ENCODE measurements at places on chromosomes 12 and 14.

DNA sequence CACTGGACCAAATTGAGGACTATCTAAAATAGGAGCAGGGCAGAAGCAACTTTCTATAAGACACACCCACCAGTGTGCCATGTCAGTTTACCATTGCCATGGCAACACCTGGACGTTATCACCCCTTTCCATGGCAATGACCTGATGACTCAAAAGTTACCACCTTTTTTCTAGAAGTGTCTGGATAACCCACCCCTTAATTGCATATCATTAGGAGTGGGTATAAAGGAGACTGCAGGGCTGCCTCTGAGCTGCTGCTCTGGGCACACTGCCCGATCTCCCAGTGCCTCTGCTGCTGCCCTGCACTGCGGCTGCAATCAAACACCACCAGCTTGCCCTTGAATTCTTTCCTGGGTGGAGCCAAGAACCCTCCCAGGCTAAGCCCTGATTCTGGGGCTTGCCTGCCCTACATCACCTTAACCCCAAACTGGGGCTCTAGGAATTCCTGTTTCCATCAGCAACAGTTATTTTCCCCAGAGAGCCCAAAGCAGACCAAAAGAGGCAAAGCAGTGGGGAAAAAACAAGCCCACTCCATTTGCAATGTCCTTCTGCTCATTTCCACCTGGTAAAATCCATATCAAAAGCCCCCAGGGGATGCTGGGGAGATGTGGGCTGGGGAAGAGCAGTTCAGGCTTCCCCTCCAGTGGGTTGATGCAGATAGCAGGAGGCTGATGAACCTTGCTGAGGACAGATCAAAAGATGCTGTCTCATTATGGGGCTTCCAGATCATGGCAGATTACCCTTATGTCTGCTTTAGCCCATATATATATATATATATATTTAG is 129.5 kb upstream of the NCOR2 start:
- no peak overlapping the region for H3K4me3 ChIP-seq
- H3K27me3 ChIP-seq, result no peaks in the 10 kb centered on the region
- no peaks in the 10 kb centered on the region for H3K36me3 ChIP-seq

DNA sequence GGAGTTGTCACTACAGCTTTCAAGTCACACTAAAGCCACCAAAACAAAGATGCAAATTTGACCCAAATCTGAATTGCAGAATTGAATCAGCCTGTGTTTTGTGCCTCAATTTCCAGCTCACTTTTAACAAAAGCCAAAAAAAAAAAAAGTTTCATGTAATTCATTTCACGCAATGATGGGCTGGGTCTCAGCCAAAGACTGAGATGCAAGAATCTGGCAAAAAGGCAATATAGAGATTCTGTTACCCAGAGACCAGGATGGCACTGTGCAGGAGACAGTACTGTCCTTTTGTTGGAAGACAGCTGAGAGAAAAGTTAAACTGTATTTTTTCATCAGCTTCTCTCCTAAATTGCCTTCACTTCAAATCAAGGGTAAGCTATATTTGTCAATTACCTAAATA is 205.7 kb upstream of the NPAS3 start:
- H3K4me1 ChIP-seq, result no peaks in the 10 kb centered on the region
- H3K27me3 ChIP-seq, result no peaks in the 10 kb centered on the region

DNA sequence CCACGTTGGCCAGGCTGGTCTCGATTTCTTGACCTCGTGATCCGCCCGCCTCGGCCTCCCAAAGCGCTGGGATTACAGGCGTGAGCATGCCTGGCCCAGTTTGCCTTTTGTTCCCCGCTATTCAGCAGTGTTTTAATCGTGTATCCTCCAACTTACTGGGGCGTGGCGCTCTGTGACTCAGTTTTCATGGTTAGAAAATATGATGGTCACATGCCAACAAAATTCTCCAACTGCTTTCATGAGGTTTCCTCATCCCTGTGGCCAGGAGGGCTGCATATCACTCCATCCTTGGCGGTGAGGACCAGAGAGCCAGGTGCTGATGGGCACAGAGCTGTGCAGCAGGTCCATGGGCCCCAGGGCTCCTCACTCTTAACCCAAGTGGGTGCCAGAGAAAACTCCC is 33.0 kb upstream of the PRMT8 start:
- no peaks in the 10 kb centered on the region for H3K4me1 ChIP-seq
- H3K27ac ChIP-seq, result no peak overlapping the region
- H3K36me3 ChIP-seq, result no peaks in the 10 kb centered on the region
- no peak overlapping the region for H3K4me3 ChIP-seq
- DNase-seq, result no peak
- H3K27me3 ChIP-seq, result no peaks in the 10 kb centered on the region

GRCh38 chr14:87508333-87508732 is 484.6 kb downstream of the GALC start:
- H3K4me1 ChIP-seq, result no peaks in the 10 kb centered on the region
- no peaks in the 10 kb centered on the region for H3K27me3 ChIP-seq
- H3K36me3 ChIP-seq, result no peaks in the 10 kb centered on the region
- no peak for DNase-seq
- H3K4me3 ChIP-seq, result no peak overlapping the region

DNA sequence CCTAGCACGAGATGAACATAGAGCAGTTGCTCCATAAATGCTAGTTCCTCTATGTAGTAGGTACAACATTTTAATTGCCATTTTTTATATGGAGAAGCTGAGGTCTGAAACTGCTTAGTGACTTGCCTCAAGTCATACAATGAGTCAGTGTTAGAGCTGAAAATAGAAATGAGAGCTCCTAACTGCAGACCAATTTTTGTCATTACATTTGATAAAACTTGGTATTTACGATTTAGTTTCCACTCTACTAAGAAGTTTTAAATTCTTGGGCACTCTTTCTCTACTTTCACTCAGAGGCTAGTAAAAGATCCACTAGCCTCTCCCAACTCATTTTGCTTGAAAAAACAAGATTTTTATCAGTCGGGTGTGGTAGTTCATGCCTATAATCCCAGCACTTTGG is 8.1 kb upstream of the TMED10 start:
- H3K36me3 ChIP-seq, result no peaks in the 10 kb centered on the region
- H3K4me1 ChIP-seq, result no peaks in the 10 kb centered on the region
- H3K27me3 ChIP-seq, result no peaks in the 10 kb centered on the region
- H3K4me3 ChIP-seq, result no peak overlapping the region
- H3K27ac ChIP-seq, result no peak overlapping the region
- no peak for DNase-seq

DNA sequence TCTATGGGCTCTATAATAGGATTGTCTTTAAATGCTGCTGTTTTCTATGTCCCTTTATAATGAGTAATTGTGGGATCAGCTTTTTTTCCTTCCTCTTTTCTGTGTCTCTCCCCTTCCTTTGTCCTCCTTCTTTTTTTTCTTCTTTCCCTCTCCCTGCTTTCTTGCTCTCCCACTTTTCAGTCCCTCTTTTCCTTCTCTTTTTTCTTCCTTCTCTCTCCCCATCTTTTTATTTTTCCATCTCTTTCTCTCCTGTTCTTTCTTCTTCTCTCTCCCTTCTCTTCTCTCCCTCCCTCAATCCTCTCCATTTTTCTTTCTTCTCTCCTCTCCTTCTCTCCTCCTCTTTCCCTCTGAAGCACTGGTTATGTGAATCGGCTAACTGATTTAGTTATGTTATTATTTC is 62.5 kb upstream of the RD3L start:
- H3K4me1 ChIP-seq, result no peaks in the 10 kb centered on the region
- H3K27me3 ChIP-seq, result no peaks in the 10 kb centered on the region
- H3K36me3 ChIP-seq, result no peaks in the 10 kb centered on the region

GRCh38 chr12:49133014-49133413 is 1.8 kb upstream of the TUBA1B start:
- H3K27ac ChIP-seq, result no peak overlapping the region
- peaks cover 6% of the 10 kb centered on the region for H3K36me3 ChIP-seq
- no peak overlapping the region for H3K4me3 ChIP-seq
- H3K4me1 ChIP-seq, result peaks cover 23% of the 10 kb centered on the region

DNA sequence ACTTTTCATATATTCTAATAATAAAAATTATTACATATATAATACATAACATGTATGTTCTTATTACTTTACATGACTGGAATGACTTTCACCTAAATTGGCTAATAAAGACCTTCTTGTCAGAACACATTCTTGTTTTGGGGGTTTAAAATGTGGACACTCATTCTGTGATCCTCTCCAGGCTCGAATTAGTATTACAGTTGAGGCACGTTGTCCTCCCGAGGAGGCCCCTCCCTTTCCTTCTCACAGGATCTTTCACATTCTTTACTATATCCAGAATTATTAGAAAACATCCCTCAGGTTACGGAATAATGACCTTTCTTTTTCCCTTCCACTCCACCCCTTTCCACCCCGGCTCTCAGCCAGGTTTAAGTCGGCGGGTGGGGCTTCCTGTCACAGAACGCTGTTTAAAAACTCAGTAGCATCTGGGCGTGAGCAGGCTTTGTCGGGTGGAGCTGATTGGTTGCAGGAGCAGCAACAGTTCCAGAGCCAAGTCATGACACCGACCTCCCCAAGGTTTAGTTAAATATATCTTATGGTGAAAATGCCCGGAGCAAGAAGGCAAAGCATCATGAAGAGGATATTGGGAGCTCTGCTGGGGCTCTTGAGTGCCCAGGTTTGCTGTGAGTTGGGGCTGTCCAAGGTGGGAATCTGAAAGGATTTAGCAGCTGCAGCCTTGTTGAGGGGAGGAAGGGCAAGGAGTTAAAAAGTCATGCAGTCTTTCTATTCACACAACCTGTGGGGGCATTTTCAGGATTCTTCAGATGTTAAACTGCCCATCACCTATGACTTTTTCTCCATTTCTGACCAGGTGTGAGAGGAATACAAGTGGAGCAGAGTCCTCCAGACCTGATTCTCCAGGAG is 396.7 kb upstream of the OR4E1 start:
- peak overlapping the region; percentile 83 for H3K4me3 ChIP-seq
- DNase-seq, result no peak
- H3K27me3 ChIP-seq, result no peaks in the 10 kb centered on the region
- peak overlapping the region; percentile 63 for H3K27ac ChIP-seq
- H3K4me1 ChIP-seq, result peaks cover 13% of the 10 kb centered on the region

GRCh38 chr14:70803321-70804310 is 5.7 kb downstream of the MAP3K9 start:
- H3K27me3 ChIP-seq, result no peaks in the 10 kb centered on the region
- peaks cover 13% of the 10 kb centered on the region for H3K36me3 ChIP-seq
- DNase-seq, result no peak
- no peak overlapping the region for H3K27ac ChIP-seq

DNA sequence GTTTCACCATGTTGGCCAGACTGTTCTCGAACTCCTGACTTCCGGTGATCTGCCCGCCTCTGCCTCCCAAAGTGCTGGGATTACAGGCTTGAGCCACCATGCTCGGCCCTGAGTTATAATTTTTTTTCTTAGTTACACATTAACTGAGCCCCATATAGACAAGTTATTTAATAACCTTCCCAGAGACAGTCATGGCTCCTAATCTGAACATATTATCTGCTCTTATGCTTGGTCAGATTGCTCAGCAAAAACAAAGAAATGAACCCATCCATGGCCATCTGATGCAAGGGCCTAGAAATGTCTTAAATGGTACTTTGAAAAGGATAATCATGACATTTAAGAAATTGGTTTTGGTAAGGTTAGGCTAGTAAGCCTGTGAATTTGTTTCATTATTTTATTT is 13.0 kb downstream of the SAMD15 start:
- no peak for DNase-seq
- no peak overlapping the region for H3K4me3 ChIP-seq
- H3K27ac ChIP-seq, result no peak overlapping the region
- no peaks in the 10 kb centered on the region for H3K36me3 ChIP-seq
- no peaks in the 10 kb centered on the region for H3K27me3 ChIP-seq

GRCh38 chr14:59244581-59244980 is 56.1 kb downstream of the DAAM1 start:
- H3K27ac ChIP-seq, result no peak overlapping the region
- no peaks in the 10 kb centered on the region for H3K4me1 ChIP-seq
- H3K36me3 ChIP-seq, result no peaks in the 10 kb centered on the region
- no peak for DNase-seq
- H3K27me3 ChIP-seq, result no peaks in the 10 kb centered on the region
- H3K4me3 ChIP-seq, result no peak overlapping the region
